Left colon (tissue), 2 donors: ENCODE measurements at places on chromosomes 16 and 17. TPM values are rescaled to one million over a fixed set of nuclear protein-coding genes. Genes with fewer than 3 reads are reported as not detected.

Gene PRR29
- total RNA-seq, result not detected

- no peak for DNase-seq
These were observed 194.4 kb downstream of the SALL1 start for GRCh38 chr16:50956637-50957036.

DNA sequence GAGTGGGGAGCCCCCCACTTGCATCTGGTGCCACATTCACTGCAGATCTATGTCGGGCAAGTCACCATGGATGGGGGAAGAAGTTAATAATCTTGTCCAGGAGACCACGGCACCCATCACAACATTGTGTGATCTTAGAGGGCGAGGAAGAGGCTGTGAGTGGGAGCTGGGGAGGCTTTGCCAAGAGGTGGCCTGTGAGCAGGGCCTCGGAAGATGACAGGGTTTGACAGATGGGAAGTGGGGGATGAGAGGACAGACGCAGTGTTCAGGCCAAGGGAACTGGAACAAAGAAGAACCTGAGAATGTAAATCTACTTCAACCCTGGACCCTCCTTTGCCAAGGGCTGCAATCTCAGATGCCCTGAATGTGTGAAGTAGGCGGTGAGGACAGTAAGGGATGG, 12.4 kb downstream of the ACE start:
- DNase-seq, result no peak

GRCh38 chr17:77649717-77650211, 308.7 kb upstream of the TNRC6C start:
- DNase-seq, result no peak

- DNase-seq, result peak; percentile 43
These were observed 26.9 kb downstream of the IRX5 start for GRCh38 chr16:54957403-54958166.

- no peak for DNase-seq
These were observed at the start of gene ALOX15 for GRCh38 chr17:4641297-4642195. Gene ALOX15 (minus strand): TSS chr17:4641678. CDS start chr17:4641651, 27 bp downstream.
